ENCODE measurements at places on chromosomes 5 and 9.

- no peak for DNase-seq
Measured at GRCh38 chr5:107874795-107875194, 204.1 kb upstream of the EFNA5 start.

DNA sequence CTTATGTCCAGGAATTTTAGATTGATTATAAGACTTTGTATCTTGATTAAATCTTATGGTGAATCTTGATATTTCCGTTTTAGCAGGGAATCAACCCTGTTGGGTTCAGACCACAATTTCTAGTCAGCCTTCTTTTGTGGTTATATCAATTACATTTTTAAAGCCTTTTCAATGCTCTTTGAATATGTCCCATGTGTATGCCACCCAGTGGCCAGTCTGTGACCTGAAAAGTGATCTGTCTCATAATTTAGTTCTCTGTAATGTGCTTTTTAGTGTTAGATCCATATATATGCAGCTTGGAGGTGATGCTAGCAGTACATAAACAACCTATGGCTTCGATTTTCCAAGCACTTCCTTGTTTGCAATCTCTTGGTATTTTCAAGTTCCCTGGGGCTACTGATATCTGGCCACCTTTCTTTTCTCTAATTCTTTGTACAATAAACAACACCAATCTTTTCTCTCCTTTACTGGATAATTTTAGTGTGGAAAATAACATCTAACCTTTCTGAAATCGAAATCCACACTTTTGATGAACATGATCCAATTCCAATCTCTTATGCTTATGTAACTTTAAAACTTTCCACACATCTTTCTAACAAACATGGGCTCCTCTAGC lies 28.8 kb downstream of the PDE8B start:
- no peak for DNase-seq

- DNase-seq, result no peak
Measured at GRCh38 chr5:57455511-57456455, 26.8 kb downstream of the ACTBL2 start.

GRCh38 chr5:117394506-117395157 lies 820.0 kb upstream of the SEMA6A start:
- DNase-seq, result no peak

GRCh38 chr5:152688561-152689249 lies 283.6 kb upstream of the NMUR2 start:
- no peak for DNase-seq

DNA sequence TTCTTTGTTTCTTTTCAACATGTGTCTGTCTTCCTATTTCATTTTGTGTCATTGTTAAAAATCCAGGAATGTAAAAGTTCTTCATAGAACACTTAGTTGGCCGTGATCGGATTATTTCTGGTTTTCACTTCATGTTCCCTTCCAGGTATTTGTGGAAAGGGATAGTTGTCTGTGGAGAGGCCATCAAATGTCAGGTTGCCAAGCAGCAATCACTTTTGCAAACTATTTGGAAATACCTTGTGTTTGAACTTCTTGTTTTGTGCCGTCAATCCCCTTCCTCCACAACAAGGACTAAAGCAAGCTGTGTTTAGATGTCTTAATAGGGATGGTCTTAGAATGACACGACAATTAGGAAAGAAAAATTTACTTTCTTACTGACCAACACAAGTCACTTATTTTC lies 116.9 kb upstream of the MPDZ start:
- no peak for DNase-seq

- no peak for DNase-seq
Measured at GRCh38 chr5:131774652-131775367, 22.0 kb downstream of the FNIP1 start.

DNA sequence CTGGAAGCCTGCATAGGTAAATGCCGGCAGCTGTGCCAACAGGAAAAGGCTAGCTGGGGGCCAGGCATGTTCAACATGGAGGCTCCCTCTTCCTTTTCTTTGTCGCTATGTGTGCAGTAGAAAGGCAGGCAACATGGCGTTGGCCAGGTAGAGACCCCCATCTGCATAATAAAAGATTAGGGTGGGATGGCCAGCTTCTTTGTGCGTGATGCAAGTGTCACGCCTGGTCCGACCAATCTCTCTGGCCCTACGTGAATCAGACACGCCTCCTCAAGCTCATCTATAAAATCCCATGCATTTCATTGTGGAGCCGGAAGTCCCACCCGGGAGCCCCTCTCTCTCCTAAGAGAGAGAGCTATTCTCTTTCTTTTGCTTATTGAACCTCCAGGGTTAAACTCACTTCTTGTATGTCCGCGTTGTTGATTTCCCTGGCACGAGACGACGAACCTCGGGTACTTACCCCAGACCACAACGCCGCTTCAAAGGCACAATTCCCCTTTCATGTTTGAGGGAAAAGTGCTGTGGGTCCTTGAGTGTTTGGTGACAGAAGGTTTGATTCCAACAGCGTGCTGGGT lies 25.0 kb upstream of the C5orf47 start:
- no peak for DNase-seq

- no peak for DNase-seq
Measured at GRCh38 chr9:131668057-131668438, 71.8 kb downstream of the RAPGEF1 start.

DNA sequence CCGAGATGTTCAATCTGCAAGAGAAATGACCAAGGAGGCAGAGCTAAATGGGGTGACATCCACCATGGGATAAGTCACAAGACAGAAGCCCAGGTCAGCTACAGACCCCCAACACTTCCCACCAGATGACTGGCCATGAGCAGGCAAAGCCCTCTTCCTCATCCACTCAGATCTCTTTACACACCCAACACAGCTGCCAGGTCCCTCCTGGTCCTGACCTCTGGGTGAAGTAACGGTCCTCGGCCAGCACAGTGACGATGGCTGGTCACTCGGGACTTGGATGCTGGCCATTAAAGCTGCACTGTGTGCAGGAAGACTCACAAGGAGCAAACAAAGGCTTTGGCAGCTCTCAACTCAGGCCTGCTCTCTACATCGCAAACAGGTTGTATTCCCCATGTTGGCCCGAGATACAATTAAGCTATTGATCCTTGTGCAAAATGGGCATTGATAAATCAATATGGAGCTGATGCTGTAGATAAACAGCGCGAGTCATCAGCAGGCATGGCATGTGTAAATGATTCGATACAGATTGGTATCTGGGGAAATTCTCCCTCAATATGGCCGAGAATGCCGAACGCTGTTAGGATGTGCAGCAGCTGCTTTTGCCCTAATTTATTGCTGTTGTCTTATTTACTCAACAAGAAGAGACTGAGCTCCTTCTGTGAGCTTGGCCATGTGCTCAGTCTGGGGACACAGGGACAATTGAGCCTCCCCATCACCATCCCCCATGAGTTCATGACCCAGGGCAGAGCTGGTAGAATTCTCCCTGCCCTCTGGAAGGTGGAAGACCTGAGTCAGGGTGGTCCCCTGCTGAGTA lies 98.7 kb downstream of the C5orf15 start:
- no peak for DNase-seq

DNA sequence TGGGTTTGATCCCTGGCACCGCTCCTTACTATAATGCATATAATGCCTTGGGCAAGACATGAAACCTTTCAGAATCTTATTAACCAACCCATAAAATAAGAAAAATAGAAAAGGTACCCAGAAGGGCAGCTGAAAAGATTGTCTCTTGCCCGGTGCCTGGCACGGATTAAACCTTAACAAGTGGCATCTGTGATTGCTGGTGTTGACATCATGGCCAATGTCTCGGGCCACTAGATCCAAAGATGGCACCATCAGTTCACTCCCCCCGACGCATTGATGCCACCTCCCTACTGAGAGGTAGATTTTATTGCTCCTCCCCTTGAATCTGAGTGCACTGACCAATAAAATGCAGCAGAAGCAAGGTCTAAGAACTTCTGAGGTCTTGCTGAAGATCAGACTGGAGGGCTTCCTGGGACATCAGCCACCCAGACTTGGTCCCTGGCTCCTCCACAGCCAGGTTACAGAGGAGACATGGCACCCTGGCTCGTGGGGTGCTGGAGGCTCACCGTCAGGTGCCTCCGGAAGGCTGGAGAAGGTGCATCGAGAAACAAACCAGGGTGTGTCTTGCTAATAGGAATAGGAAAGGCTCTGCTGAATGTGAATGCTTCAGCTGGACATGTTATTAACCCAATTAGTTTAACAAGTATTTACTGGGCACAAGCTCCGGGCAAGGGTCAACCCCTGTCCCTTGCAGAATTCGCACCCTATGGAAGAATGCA lies 80.0 kb upstream of the COL5A1 start:
- DNase-seq, result no peak

DNA sequence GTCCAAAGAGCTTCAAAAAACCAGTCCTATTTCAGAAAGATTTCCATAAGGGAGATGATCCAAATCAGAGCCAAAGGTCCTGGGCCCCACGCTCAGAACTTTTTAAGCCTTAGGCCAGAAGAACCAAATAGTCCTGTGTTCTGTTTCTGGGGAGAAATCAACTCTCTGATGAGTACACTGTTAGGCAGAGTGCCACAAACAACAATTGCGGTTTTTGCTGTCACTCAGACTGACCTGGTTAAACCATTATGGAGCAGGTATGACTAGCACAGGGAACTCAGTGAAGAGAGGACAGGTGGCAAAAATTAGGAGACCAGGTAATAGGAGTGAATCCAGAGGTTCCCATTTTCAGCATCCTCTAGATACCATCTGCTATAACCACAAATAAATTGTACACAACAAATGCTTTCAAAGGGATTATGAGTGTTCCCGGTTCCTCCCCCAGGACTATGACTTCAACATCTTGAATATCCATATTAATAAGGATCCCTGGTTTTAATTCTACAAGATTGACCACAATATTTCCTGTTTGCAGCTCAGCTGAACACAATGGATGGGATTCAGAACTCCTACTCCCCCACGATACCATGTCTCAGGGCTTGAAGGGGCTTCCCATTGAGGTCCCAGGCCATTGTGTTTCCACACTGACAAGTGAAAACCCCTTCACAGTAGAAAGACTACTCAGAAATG lies 52.1 kb upstream of the FREM1 start:
- DNase-seq, result no peak

DNA sequence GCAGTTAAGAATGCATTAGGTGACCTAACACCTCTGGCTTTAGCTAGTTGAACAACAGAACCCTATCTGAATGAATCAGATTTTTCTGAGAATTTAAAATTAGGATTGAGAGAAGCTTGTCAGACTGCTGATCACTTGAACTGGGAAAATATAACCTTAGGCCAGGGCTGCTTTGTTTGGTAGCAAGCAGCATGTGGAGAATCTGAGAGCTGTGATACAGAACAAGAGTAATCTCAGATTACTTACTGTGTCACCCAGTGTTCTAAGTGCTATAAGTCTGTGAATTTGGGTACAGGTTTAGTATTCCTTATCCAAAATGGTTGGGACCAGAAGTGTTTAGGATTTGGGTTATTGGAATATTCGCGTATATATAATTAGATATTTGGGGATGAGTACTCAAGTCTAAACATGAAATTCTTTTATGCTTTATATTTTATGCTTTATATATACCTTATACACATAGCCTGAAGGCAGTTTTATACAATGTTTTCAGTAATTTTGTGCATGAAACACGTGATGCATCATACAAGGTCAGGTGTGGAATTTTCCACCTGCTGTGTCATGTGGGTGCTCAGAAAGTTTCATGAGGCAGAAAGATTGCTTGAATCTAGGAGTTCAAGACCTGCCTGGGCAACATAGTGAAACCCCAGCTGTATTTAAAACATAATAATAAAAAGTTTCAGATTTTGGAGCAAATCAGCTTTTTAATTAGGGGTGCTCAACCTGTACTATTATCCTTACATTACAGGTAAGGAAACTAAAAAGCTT lies 8.3 kb upstream of the CHD1 start:
- DNase-seq, result no peak

- no peak for DNase-seq
Measured at GRCh38 chr9:22389271-22389670, 57.4 kb upstream of the DMRTA1 start.

DNA sequence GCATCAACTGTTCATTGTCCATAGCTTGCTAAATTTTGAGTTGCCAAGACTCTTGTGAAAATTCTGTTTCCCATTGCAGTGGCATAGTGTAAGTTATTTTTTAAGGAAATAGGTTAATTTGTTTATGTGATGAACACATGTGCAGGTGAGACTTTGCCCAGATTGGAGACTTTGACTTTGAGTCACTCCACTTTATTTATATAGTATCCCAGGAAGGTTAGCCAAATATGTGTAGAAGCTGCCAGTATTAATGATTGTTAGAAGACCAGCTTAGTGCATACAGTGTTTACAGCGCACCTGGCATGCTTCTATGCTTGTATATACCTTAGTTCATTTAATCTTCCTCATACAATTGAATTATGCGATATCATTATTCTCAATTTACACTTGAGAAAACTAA lies 51.0 kb downstream of the MTAP start:
- no peak for DNase-seq

DNA sequence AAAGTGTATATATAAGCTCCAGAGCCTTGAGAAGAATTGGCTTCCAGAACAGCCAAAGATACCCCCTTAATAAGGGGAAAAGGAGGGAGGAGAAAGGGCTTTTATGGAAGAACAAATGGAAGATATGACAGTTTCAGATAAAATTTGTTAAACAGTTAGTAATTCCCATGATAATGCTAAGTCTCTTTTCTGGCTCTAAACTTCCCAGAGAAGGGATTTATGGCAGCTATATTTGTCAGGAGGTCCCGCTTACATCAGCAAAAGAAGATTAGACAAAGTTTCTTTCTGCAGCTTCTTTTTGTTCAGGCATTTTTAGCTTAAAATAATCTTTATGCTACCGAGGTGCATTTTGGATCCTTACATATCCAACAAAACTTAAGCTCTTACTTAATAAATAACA lies 14.3 kb upstream of the SLC36A3 start:
- no peak for DNase-seq

DNA sequence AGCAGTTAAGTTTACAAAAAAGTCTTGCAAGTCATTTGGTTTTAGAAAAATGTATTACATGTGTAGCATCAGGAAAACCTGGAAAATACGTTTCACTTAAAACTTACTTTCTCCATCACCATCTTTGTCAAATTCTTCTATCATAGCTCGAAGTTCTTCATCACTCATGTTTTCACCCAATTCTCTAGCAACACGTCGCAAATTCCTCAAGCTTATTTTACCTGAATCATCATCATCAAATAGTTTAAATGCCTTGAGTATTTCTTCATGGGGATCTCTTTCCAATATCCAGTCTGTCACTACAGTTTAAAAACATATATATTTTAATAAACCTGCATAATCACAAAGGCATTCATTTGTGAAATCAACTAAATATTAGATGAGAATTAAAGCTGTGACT lies 10.3 kb downstream of the CETN3 start:
- DNase-seq, result no peak

- DNase-seq, result no peak
Measured at GRCh38 chr9:79026316-79026715, 545.4 kb upstream of the TLE4 start.

- DNase-seq, result no peak
Measured at GRCh38 chr5:178471711-178472110, 118.5 kb downstream of the COL23A1 start.

- no peak for DNase-seq
Measured at GRCh38 chr9:740221-740620, 101.3 kb upstream of the DMRT1 start.

DNA sequence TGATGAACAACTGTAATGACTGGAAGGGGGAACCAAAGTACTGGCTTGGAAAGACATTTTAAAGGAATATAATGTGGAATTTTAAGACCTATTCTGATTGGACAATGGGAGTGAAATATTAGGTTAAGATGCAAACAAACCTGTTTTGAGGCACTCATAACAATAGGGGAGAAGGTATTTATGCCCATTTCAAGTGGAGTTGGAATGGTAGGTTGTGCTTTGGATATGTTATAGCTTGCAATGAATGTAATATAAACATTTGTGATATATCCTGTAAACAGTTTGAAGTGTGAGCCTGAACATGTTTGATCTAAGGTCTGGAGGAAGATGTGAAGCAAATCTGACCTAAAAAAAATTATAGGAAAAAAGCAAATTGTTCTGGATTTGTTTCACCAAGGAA lies 129.6 kb upstream of the GRHPR start:
- DNase-seq, result no peak

- DNase-seq, result no peak
Measured at GRCh38 chr5:117494188-117494587, 919.6 kb upstream of the SEMA6A start.

All from stimulated activated CD8-positive, alpha-beta memory T cell treated with anti-CD3 and anti-CD28 coated beads, Interleukin-2, amount 100 ng/mL, for 1 hour (primary cell).